ACHN (cell line): ENCODE measurements at places on chromosomes 2 and 18.

- DNase-seq = peak; percentile 2
Observed at GRCh38 chr18:55047546-55047945, 88.3 kb upstream of the CCDC68 start.

- DNase-seq = no peak
Observed at GRCh38 chr18:8831112-8831511, 125.8 kb downstream of the MTCL1 start.

- DNase-seq = no peak
Observed at GRCh38 chr2:238282861-238283738, 5.3 kb downstream of the PER2 start.

- DNase-seq = no peak
Observed at GRCh38 chr2:47083886-47084687, 71.0 kb downstream of the STPG4 start.

DNA sequence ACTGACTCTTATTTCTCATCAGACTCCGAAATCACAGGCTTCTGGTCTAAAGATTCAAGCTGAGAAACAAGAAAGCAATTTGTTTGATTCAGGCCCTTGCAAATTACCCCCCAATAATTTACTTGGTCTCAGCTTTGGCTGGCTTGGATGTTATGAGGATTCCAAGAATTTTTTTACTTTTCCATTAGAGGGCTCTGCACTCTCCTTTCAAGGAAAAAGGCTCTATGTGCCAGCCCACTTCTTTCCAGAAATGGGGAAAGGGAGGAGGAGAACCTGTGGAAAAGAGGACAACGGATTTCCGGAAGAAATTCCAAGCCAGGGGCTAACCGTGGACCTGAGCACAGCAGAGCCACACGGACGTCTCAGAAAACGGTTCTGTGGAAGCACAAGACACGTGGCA is 44.4 kb downstream of the BCL11A start:
- no peak for DNase-seq

- DNase-seq = no peak
Observed at GRCh38 chr18:64032312-64032711, 62.4 kb downstream of the SERPINB8 start.

GRCh38 chr2:99776906-99777646 is 287.3 kb upstream of the REV1 start:
- no peak for DNase-seq

GRCh38 chr2:157256626-157257025 is 879 bp upstream of the GALNT5 start:
- DNase-seq = no peak

DNA sequence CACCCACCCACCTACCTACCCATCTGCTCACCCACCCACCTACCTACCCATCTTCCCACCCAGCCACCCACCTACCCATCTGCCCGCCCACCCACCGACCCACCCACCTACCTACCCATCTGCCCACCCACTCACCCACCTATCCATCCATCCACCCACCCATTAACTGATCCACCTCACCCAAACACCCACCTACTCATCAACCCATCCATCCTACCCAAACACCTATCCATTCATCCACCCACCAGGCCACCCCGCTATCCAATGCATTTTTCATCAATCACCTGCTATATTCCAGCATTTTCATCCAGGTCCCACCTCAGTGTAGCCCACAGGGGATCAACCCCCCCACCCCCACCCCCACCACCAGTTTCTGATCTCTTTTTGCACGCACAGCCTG is 121.8 kb downstream of the GLI2 start:
- no peak for DNase-seq

GRCh38 chr2:160700021-160700814 is 206.6 kb upstream of the RBMS1 start:
- DNase-seq = no peak

GRCh38 chr2:108492364-108492763 is 41.9 kb upstream of the LIMS1 start:
- DNase-seq = peak; percentile 46

DNA sequence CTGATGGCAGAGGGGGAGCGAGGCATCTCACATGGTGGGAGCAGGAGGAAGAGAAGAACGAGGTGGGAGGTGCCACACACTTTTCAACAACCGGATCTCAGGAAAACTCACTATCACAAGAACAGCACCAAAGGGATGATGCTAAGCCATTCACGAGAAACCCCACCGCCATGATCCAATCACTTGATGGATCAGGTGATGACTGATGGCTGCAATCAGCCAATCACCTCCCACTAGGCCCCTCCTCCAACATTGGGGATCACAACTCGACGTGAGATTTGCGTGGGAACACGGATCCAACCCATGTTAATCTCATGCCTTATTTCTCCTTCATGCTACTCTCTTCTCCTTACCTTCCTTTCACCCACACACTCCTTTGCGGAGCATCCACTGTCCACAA is 143.6 kb downstream of the ANTXR1 start:
- no peak for DNase-seq

- DNase-seq = no peak
Observed at GRCh38 chr2:47359375-47359868, 43.5 kb upstream of the MSH2 start.

GRCh38 chr2:22981785-22982184 is 403.2 kb upstream of the KLHL29 start:
- no peak for DNase-seq

DNA sequence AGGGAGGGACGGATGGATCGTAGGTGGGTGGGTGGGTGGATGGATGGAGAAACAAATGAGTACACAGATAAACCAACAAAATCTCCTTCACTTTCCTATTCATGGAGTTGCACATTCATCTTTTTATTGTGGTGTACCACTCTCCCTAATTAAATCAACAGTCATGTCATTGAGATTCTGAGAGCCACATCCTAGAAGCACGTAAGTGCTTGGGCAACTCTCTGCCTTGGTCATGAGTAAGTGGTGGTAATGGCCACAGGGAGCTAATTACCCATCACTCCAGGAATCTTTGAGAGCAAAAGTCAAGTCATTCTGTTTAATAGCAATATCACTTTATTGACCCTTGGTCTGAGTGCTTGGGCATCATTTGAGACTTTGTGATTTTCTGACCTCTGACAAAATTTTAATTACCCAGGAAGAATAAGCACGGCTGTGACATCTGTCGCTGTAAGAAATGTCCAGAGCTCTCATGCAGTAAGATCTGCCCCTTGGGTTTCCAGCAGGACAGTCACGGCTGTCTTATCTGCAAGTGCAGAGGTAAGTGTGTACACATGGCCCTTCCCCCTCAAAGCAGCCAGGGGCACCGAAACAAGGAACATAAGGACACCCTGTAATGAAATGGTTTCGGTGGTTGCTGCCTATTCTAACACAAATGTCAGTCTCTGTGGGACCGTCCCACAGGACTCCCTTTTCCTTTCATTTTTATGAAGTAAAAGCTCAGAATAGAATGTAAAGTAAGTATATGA is 85.9 kb downstream of the FEZ2 start:
- DNase-seq = no peak

DNA sequence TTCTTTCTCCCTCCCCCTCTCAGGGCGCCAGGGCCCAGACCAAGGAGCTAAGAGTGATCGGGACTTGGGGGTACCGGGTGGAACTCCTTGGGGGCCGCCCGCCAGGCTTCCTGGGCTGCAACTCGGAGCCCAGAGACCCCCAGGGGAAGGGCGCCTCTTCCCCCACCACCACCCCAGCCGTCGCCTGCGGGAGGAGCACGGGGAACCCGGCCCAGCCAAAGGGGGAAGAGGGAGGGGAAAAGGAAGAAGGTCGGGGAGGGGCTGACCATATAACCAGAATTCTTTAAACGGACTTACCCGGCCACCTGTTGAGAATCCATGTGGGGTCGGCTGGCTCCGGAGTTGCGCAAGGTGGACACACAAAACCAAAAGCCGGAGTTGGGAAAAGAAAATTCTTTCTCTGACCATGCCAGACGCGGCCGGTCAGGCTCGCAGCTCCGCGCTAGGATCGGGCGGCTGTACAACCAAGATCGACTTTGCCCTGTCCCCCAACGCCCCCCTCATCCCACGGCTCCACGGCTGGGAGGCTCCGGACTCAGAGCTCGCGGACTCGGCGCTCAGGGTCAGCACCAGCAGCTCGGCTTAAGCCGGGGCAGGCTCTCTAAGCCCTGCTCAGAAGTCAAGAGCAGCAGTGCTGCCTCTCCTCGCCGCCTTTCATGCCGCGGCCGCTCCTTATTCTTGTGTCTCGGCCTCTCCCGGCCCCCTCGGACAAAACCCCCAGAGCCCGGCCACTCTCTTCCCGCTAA is 6.3 kb upstream of the SIX3 start:
- no peak for DNase-seq

DNA sequence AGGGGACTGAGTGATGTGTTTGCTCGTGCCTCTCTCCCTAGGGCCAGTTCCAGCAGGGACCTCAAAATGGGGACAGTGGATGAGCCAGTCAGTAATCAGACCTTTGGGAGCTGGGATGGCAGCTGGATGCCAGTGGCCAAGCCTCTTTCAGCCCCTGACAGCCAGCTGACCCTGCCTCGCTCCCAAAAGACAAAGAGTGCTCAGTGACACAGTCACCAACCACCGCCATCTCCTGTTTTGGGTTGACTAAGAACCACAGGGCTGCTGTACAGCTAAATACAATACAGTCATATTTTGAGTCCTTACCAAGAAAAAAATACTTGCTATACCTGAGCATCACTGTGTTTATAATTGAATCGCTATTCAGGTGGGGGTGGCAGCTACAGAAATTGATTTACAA is 75.7 kb downstream of the POU3F3 start:
- DNase-seq = no peak

- DNase-seq = peak; percentile 13
Observed at GRCh38 chr2:47339745-47340541, 63.0 kb upstream of the MSH2 start.

- DNase-seq = no peak
Observed at GRCh38 chr2:171475979-171476378, 42.0 kb downstream of the DCAF17 start.

DNA sequence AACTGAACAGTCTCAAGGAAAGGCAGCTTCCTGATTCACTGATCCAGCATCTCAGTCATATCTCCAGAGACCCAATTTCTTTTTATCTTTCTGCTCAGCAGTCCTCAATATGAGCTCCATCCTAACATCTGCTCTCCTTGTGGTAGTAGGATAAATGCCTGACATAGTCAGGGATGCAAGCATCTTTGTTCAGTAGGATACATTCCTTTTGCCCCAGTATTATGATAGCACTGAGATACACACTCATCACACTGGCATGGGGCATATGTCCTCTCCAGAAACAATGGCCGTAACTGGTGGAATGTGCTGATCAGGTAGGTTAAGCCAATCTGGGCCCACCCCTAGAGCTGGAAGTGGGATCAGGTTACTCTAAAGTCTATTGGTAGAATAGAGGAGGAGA is 207.2 kb downstream of the ETAA1 start:
- no peak for DNase-seq

DNA sequence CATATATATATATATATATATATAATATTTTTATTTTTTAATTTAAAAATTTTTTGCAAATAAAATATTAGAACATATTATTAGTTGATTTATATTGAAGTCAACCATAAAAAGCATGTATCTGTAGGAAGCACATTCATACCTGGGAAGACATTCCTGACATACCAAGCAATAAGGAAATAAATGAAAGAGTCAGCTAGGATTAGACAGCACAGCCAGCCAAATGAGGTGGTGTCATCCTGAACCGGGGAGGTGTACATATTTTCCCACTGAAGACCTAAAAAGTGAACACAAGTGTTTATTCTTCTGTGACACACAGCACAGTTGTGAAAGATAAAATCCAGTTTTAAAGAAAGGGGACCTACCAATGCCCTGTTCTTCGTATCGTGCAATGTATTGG is 149.2 kb downstream of the ABCA12 start:
- DNase-seq = no peak

DNA sequence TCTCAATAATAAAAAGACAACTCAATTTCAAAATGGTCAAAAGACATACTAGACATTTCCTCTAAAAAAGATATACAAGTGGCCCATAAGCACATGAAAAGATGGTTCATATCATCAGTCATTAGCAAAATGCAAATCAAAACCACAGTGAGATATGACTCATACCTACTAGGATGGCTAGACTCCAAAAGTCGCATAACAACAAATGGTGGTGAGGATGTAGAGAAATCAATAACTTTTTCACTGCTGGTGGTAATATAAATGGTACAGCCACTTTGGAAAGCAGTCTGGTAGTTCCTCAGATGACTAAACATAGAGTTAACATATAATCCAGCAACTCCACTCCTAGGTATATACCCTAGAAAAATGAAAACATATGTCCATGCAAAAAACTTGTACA is 242.3 kb upstream of the NOL4 start:
- no peak for DNase-seq

- DNase-seq = no peak
Observed at GRCh38 chr2:233059547-233059796, 670 bp upstream of the INPP5D start.

GRCh38 chr2:240997856-240998705 is at the start of gene SNED1:
Gene SNED1 (plus strand): TSS chr2:240998618. CDS start chr2:240998838, 220 bp downstream.
- DNase-seq = peak; percentile 76

DNA sequence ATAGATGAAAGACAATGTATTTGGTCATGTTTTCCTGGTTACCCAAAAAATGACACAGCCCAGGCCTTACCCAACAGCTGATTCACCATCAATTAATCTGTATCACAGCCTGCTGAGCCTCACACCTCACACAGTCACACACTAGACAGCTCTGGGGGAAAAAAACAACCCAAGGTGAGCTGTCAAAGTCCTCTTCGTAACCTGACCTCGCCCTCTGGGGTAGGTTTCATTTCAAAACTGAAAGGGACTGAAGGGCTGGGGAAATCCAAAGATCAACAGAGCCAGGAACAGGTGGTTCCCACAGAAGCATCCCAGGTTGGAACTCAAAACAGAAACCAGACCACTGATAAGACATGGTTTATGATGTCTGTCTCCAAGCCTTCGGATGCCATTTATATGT is 18.2 kb upstream of the PCBP1 start:
- DNase-seq = no peak

- DNase-seq = no peak
Observed at GRCh38 chr2:69495861-69496260, 58.6 kb upstream of the NFU1 start.

DNA sequence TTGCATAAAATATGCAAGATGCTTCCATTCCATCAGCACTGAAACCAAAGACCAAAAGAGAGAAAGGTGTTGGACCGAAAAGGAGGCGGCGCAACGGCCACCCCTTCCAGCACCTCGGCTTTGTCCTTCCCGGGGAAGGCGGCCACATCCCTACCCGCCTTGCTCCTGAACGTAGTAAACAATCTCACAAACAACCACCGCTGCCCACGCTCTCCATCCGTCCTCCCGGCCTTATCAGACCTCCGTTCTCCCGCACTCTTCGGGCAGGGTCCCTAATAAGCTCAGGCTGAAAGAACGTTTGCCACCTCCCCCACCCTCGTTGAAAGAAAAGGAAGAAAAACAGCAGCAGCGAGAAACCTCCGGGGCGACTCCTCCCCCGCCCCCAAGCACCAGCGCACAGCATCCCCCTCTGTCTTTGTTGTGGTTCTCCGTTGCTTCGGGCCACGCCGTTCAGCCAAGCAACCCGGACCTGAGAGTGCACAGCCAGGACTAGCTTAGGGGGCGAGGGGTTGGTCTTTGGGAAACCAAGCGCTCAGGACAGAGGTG is 4.4 kb downstream of the EVX2 start:
- no peak for DNase-seq
